Kidney (tissue), 22 donors: ENCODE measurements at places on chromosomes 1 and 21. TPM values are rescaled to one million over a fixed set of nuclear protein-coding genes. Genes with fewer than 3 reads are reported as not detected.

Gene TEDDM1
- total RNA-seq: not detected

Gene GPR161
- 4.2 TPM for total RNA-seq

- no peak overlapping the region for H3K4me3 ChIP-seq
- H3K27me3 ChIP-seq: no peaks in the 10 kb centered on the region
- no peaks in the 10 kb centered on the region for H3K36me3 ChIP-seq
- no peak overlapping the region for H3K27ac ChIP-seq
- peak; percentile 12 for DNase-seq
Observed at GRCh38 chr21:29737186-29737585, 202.6 kb downstream of the GRIK1 start.

- DNase-seq: no peak
- no peak overlapping the region for H3K27ac ChIP-seq
- peaks cover 17% of the 10 kb centered on the region for H3K36me3 ChIP-seq
- no peak overlapping the region for H3K4me3 ChIP-seq
Observed at GRCh38 chr1:89935235-89935634, 59.7 kb upstream of the ZNF326 start.

DNA sequence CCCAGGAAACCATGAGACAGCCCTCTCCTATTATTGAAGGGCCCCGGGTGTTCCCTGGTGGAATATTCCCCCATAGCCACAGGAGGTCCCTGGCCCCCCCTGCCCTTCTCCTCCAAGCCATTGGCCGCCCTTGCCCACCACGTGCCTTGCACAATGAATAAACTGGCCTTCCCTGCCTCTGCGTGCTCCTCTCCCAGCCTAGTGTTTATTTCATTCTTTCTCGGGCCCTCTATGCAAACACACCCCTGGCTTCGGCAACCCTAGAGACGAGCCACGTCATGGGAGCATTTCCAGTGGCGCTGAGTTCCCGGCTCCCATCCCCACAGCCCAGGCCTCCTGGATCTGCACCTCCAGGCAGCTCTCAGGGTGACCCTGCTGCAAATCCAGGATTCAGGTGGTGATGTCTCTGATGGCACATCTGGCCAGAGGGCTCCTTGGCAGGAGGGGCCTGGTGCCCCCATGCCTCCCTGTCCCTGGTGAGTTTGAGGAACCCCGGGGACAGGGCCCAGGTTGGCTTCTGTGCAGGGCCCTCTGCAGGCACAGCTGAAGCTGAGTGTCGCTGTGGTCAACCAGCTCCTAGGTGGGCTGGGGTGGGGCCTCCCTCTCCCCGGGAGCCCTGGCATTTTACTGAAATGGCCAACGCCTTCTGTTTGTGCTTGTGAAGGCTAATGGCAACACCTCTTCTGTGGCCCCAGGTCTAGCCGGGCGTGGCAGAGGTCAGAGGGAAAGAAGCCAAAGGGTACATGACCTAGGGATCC lies 6.2 kb downstream of the KRTAP10-12 start:
- no peaks in the 10 kb centered on the region for H3K4me1 ChIP-seq
- no peak overlapping the region for H3K27ac ChIP-seq
- peaks cover 15% of the 10 kb centered on the region for H3K27me3 ChIP-seq
- H3K36me3 ChIP-seq: no peaks in the 10 kb centered on the region

DNA sequence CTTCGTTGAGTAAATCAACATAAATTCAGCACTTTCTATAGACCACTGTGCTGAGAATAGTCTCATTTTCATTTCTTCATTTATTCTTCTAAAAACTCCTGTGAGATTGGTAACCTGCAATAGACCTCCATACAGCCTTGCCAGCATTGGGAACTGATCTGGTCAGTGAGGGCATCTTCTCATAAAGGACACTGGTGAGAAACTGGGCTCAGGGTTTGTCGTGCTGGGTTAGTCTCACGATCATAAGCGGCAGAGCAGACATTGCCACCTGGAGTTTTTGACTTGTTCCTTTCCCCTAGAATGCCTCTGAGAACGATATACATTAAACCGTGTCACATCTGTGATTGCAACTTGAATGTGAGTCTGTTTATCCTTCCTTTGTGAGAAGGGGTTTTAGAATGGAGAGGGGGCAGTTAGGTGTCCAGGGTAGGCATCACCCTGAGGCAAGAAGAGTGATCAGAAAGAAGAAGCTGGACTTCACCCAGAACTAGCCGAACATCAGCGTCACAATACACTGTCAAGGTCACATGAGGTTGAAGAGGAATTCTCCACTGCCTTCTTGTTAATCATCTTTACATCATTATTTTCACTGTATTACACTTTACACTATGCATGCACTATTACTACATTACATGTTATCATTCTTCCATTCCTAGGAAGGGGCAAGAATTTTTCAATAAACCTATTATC lies 1.4 kb upstream of the TTLL7 start:
- H3K36me3 ChIP-seq: no peaks in the 10 kb centered on the region
- H3K4me3 ChIP-seq: no peak overlapping the region
- H3K4me1 ChIP-seq: no peaks in the 10 kb centered on the region
- H3K27me3 ChIP-seq: peaks cover 5% of the 10 kb centered on the region
- no peak for DNase-seq
- no peak overlapping the region for H3K27ac ChIP-seq
